Hematopoietic multipotent progenitor cell treated with erythropoietin and hydrocortisone succinate and interleukin-3 and kit ligand, for 8 days (in vitro differentiated cells): ENCODE measurements at places on chromosomes 4 and X.

GRCh38 chr4:5800496-5800895 lies 89.5 kb downstream of the EVC start:
- DNase-seq = no peak

- DNase-seq = no peak
Observed at GRCh38 chr4:81503586-81503985, 31.9 kb upstream of the RASGEF1B start.

DNA sequence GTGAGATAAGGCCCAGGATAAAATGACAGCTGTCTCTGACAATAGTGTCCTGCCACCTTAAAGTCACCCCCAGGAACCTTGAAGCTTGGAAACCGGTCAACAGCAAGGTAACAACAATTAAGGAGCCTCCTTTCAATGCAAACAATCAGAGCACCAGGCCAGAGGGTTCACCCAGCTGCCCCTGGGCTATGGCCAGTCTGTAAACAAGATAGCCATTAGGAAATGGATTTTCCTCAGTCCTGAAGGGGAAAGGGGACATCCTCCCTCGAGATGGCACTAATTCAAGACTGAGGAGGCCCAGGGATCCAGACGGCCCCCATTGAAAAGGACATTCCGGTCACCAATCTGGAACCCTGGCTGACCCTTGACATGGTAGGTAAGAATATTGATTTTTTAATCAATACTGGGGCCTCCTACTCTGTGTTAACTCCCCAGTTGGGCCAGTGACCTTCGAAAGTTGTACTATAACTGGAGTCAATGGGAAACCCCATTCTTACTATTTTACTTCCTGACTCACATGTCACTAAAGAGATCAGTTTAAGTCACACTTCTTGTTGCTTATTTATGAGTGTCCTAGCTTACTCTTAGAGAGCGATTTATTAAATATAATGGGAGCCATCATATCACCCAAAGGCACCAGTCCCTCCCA lies 61.7 kb upstream of the CT45A1 start:
- no peak for DNase-seq

- DNase-seq = no peak
Observed at GRCh38 chrX:103550415-103551051, 31.2 kb upstream of the RAB40A start.

- DNase-seq = no peak
Observed at GRCh38 chr4:77636902-77637301, 31.3 kb downstream of the CXCL13 start.

DNA sequence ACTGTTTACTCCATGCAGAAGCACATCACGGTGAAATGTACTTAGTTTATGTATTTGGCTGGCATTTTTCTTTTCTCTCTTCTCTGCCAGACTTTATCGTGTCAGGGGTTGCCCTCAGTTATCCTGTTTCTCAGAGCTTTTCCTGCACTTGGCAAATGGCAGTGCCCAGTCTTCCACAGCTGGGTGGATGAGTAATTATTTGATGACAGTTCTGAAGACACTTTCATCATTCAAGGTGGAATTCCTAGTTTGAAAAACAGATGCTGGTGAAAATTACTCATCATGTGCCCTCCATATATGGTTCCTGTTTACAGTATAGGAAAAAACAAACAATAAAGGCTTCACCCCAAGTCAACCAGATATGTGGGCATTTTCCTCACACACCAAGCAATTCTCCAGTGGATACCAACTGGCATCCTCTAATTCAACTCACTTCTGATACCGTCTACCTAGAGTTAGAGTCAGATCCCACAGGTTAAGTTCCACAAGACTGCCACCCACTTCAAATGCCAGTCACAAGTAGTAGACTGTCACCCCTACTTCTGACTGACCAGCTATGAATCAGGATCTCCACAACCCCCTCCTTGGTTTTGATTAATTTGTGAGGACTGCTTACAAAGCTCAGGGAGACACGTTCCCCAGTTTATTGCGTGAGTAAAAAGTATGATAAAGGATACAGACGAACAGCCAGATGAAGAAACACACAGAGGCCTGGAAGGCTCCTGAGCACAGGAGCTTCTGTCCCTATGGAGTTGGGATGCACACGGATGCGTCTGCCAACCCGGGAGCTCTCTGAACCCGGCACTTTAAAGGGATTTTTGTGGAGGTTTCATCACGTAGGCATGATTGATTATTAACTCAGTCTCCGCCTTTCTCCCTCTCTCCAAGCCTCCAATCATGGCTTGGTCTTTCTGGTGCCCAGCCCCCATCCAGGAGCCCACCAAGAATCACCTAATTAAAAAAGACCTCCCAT lies 72.9 kb downstream of the CLDN34 start:
- DNase-seq = no peak
